ENCODE measurements at places on chromosomes 2 and 18.

- no peak for DNase-seq
These were observed 19.5 kb upstream of the REG3A start for GRCh38 chr2:79179036-79179435.

DNA sequence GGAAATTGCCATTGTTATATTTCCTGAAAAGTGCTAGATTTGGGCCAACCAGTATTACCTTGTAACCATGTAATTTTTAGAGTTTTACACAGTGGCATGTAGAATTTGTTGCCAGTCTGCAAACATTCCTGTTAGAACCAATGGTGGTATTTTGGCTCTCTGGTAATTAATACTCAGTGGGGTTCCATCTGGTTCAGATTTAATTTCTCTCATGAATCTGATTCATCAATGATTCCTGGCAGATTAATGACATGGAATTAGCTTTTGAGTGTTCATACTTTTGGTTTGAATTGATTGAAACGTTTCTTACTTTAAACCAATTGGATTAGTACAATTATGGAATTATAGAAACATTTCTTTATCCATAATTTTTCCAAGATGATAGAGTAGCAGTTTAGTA is 93.2 kb downstream of the MC4R start:
- no peak for DNase-seq

DNA sequence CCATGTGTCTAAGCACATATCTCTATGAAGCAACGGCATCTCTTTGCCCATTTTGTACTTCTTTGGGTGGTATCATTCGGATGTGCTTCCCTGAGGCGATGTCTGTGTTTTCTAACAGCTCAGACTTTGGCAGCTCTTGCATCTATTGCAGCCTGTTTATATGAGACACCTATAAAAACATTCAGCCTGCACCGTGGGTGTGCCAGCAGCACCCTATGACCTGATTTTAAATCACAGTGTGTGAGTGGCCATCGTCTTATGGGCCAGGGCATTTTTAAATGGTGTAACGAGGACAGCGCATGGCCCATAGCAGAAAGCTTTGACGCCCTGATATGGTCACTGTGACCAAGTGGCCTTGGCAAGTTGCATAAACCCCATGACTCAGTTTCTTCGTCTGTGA is 12.9 kb downstream of the NPAS2 start:
- DNase-seq = no peak

- no peak for DNase-seq
These were observed 267.8 kb downstream of the TSN start for GRCh38 chr2:122023059-122023864.

- DNase-seq = no peak
These were observed 681.3 kb downstream of the ADCYAP1 start for GRCh38 chr18:1585881-1586488.

DNA sequence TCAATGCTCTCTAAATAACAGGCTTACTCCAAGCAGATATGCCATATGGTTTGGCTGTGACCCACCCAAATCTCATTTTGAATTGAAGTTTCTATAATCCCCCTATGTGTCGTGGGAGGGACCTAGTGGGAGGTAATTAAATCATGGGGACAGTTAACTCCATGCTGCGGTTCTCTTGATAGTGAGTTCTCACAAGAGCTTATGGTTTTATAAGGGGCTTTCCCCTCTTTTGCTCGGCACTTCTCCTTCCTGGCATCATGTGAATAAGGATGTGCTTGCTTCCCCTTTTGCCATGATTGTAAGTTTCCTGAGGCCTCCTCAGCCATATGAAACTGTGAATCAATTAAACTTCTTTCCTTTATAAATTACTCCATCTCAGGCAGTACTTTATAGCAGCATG is 302.7 kb upstream of the ZC3H15 start:
- DNase-seq = no peak
